ENCODE measurements at places on chromosomes 7 and 10.
A peak's percentile ranks its signal among the peaks of the same experiment; 100 is the strongest.

- no peak for DNase-seq
These were observed 524.4 kb upstream of the FOXK1 start for GRCh38 chr7:4157651-4158050.

DNA sequence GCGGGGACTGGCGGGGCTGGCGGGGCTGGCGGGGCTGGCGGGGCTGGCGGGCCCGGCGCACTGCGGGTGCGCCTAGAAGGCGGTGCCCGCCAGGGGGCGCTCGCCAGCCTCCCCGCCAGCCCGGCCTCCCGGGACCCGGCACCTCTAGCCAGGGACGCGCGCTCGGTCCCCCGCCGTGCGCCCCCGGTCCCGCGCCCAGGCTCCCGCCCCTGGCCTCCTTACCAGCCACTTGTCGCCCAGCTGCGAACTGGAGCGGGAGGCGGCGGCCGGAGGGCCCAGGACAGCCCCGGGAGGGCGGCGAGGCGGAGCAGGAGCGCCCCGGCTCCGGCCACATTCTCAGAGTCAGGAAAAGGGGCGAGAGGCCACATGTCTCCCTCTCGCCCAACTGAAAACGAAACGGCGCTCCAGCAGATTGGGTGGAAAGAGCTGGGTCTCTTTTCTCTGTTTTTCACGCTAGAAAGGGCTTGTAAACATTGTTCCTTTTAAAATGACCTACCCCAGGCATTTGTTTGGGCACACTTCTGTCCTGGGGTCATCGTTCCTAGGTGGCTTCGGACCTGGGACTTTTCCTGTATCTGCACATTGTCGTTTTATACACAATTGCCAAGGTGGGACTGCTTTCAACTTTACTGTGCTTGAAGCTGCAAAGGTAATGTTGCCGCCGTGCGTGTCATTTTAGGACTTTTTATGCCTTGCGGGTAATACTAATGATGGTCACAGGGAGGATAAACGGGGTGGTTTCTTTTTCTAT, 378 bp upstream of the PRKCQ start:
- DNase-seq: peak; percentile 82

- DNase-seq: no peak
These were observed 163.1 kb upstream of the PLXNA4 start for GRCh38 chr7:132739271-132739955.

GRCh38 chr7:116948934-116949333, 4.4 kb upstream of the ST7 start:
- no peak for DNase-seq

DNA sequence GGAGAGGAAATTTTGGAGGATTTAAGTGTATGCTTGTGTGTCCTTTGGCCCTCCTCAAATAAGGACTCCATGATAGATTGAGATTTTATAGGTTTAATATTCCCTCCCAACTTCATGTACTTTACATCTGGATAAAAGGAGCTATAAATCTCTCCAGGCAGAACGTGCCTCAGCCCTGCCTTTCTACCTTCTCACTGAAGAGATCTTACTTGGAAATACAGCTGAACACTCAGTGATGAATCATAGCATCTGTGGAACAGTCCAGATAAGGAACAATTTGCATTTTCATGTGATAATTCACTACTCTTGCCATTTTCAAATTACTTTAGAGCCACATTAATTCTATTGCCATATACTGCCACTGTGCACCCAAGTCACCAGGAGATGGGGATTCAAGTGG, 364.6 kb upstream of the PODXL start:
- DNase-seq: no peak

GRCh38 chr10:32605787-32606186, 159.8 kb downstream of the CCDC7 start:
- no peak for DNase-seq

DNA sequence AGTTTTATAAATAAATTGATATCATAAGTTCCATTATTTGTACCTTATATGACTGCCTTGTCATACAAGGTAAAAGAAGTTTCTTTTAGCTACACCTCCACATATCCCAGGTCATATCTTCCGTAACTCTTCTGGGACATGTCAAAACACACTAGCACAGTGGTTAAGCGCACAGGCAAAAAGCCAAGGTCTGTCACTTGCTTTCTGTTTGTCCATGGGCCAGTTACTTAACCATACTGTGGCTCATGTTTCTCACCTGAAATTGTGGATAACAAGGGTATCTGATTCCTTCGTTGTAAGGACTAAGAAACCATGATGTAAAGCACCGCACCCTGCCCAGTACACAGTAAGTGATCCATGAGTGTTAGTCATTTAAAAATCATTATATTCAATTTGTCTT, 56.2 kb downstream of the SEMA3D start:
- no peak for DNase-seq

DNA sequence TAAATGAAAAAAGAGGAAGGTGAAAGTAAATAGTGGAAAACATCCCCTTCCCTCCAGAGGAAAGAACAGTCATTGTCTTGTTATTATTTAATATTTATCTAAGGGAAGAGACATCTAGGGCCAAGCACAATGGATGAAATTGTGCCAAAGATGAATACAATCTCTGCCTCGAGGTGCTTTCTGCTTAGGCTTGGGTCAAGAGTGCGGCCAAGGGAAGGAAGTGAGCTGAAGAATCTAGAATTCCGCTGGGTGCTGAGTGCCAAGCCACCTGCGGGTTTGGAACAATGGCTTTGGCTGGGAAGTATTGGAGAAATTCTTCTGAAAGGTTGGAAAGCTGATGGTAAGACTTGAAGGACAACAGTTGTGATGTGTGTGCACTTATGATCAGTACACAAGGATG, 531.3 kb upstream of the FZD8 start:
- no peak for DNase-seq

Data from common myeloid progenitor, CD34-positive (primary cell).